ENCODE measurements at places on chromosomes 5 and 9.

GRCh38 chr9:136791516-136792276 lies 552 bp downstream of the TMEM141 start:
- H3K4me3 ChIP-seq, result peak overlapping the region; percentile 89
- peak; percentile 81 for DNase-seq
- H3K27ac ChIP-seq, result peak overlapping the region; percentile 95
- peaks cover 7% of the 10 kb centered on the region for H3K27me3 ChIP-seq
- no peaks in the 10 kb centered on the region for H3K36me3 ChIP-seq

DNA sequence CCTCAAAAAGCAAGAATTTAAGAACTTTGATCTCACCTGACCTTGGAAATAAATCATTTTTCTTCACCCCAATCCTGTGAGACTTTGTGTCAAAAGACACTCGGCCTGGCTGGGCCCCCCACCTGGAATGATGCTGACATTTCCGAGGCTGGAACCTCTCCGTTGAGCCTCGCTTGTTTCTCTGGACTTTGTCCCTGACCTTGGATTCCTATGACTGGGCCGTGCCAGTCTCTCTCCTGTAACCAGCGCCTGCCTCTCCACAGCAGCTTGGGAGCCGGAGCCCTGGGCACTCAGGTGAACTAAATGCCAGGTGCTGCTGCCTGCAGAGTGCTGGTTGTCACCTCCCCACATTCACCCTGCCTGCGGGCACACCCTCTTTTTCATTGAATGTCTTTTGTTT lies 62.7 kb downstream of the RETREG1 start:
- H3K27ac ChIP-seq, result no peak overlapping the region
- DNase-seq, result no peak
- peaks cover 4% of the 10 kb centered on the region for H3K4me1 ChIP-seq
- H3K27me3 ChIP-seq, result no peaks in the 10 kb centered on the region
- no peaks in the 10 kb centered on the region for H3K36me3 ChIP-seq

DNA sequence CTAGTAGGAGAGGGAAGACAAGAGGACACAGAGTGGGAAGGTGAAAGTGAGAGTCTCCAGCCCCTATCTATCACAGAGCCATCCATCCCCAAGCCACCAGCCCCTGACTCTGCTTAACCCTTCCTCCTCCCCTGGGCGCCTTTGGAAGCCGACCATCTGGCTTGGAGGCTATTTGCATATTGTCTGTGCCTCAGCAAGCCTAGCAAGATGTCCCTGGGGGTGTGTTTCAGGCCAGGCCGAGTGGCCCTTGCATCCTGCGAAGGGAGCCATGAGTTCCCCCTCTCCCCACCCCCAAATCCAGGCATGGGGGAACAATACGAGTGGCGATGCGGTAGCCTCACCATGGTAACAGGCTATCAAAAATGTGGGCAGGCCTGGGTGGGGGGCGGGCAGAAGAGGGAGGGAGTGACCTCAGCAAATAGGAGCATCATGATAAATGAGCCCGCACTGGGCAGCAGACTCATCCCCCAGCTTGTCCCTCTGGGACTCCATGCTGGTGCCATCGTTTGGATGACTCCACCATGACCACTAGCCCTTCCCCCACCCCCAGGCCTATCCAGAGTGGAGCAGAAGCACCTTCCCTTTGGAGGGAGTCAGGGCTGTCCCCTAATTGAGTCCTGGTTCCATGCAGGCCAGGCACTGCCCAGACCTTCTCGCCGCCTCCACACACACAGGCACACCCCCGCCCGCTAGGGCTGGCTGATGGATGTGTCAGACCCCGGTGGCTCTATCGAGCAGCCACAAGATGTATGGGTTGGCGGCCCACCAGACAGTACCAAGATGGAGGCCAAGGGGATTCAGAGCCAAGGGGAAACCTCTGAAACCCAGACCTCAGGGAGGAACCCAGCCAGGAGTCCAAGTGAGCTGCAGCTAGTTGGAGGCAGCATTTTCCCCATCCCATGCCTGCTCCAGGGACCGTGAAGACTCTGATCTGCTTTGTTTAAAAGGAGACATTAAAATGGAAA lies 14.6 kb downstream of the URM1 start:
- H3K4me3 ChIP-seq, result no peak overlapping the region
- H3K27ac ChIP-seq, result no peak overlapping the region
- peaks cover 12% of the 10 kb centered on the region for H3K36me3 ChIP-seq
- peaks cover 4% of the 10 kb centered on the region for H3K4me1 ChIP-seq

DNA sequence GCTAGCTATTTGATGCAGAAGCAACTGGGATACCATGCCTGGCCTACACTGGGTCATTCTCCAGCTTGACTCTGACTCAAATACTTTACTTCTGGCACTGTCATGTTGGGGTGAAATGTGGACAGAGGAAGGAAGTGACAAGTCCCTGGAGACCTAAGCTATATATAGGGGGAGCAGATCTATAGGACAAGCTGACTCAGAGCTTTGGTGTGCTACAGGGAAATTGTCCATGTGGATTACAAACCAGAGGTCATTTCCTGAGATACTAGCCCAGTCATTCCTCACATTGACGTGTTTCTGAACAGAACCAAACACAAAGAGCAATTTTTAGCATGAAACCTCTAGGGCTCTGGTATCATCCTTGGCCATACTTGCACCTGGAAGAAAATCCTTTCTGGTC lies 531.6 kb upstream of the CLINT1 start:
- H3K36me3 ChIP-seq, result no peaks in the 10 kb centered on the region
- DNase-seq, result no peak
- no peak overlapping the region for H3K4me3 ChIP-seq
- H3K27ac ChIP-seq, result no peak overlapping the region
- H3K27me3 ChIP-seq, result no peaks in the 10 kb centered on the region

DNA sequence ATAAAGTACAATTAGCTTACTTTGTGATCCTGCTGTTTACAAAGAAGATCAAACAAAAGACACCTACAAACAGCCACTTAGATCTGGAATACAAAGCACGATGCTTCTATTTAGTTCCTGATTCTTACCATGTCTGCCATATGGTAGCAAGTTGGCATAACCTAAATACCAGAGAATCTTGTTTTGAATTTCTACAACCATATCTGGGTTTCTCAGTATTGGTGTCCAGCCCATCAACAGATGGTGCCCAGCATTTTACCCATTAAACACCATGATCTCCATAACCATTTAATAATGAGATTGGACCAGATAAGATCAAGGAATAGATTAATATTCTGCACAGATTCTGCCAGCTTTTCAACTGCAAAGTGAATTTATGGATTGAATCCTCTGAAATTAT lies 29.8 kb downstream of the SLC24A2 start:
- no peaks in the 10 kb centered on the region for H3K36me3 ChIP-seq
- no peak overlapping the region for H3K27ac ChIP-seq
- H3K27me3 ChIP-seq, result peaks cover 2% of the 10 kb centered on the region
- DNase-seq, result no peak
- H3K4me1 ChIP-seq, result no peaks in the 10 kb centered on the region

DNA sequence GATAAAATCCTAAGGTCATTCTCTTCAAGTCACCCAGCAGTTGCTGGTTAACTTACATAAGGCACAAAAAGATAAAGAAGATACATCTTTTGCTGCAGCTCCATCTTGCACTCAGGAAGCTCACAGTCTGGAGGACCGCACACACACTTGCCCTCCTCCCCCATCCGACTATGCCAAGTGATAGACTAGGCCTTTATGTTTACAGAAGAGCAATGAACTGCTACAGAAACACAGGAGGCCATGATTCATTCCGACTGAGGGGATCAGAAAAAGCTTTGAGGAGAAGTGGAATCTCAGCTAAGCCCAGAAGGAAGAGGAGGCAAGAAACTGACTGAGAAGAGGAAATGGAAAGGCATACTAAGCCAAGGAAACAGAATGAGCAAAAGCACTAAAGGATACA lies 17.4 kb downstream of the NRG2 start:
- H3K27ac ChIP-seq, result no peak overlapping the region
- peaks cover 36% of the 10 kb centered on the region for H3K27me3 ChIP-seq
- H3K4me1 ChIP-seq, result no peaks in the 10 kb centered on the region
- H3K4me3 ChIP-seq, result no peak overlapping the region

DNA sequence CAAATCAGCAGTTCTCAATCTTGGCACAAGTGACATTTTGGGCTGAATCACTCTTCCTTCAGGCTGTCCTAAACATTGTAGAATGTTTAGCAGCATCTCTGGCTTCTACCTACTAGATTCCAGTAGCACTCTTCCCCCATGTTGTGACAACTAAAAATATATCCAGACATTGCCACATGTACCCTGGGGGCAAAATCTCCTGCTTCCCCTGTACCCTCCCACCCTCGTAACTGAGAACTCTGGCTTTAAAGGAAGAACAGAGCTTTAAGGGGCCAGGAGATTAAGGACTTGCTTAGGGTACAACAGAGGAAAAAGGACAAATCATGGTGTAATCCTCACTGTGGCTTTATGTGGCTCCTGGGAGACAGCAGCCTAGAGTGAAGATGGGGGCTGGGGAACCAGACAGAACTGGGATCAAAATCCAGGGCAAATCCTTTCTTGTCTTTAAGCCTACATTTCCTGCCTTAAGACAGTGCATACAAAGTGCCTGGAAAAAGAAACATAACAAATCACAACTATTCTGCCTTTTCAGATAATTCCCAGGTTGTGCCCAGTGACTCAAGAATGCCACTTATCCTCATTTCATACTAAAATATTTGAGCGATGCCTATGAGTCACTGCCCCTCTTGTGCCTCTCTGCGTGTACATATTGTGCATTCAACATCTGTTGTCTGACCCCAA lies 109.3 kb downstream of the DAPK1 start:
- no peak for DNase-seq
- peaks cover 51% of the 10 kb centered on the region for H3K4me1 ChIP-seq
- H3K4me3 ChIP-seq, result no peak overlapping the region
- peaks cover 55% of the 10 kb centered on the region for H3K36me3 ChIP-seq

GRCh38 chr9:32589083-32589723 lies 16.2 kb upstream of the NDUFB6 start:
- no peak for DNase-seq
- peaks cover 27% of the 10 kb centered on the region for H3K27me3 ChIP-seq
- no peak overlapping the region for H3K4me3 ChIP-seq

DNA sequence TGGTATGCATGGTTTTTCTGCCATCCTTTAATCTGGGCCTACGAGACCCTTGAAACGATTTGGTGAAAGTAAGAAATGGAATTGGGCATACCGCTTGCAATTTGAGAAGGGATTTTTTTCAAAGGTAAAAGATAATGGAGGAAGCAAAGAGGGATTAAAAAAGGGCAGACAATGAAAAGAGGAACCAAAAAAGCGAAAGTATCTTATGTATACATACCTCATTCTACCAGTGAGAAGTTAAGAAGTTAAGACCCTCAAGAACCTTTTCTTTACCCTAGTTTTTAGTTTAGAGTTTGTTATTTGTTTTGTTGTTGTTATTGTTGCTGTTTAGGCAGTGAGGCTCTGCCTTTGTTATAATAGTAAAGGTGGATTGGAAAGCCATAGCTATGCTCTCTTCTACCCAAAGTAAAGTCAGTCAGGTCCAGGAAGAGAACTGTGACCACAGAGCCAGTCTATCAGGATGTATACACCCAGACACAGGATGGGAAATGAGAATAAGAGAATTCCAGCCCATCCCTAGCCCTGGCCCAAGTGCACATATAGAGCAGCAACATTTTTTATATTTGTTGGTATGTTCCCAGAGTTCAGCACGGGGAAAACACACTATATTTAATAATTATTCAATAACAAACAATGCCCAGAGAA lies 166.6 kb downstream of the RFX3 start:
- H3K4me3 ChIP-seq, result no peak overlapping the region
- no peaks in the 10 kb centered on the region for H3K27me3 ChIP-seq
- H3K36me3 ChIP-seq, result no peaks in the 10 kb centered on the region
- H3K4me1 ChIP-seq, result peaks cover 7% of the 10 kb centered on the region

DNA sequence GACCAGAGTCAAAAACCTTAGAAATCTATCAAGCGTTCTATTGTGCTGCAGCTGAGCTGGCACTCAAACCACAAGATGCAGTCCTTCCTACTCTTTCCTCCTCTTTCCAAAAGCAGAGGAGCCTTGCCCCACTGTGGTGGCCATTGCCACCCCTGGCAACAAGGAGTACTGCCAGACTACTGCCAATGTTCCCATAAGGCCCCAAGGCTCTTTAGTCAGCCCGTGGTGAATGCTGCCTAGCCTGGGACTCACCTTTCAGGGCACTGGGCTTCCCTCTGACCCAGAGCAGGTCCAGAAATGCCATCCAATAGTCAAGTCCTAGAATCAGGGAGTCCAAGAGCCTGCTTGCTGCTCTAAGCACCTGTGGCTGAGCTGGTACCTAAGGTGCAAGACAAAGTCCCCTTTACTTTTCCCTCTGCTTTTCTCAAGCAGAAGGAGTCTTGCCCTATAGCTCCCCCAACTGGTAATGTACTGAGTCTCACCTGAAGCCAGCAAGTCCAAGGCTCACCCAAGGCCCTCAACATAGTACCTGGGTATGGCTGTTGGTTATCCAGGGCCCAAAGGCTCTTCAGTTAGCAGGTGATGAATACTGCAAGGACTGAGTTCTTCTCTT lies 219.4 kb downstream of the ATPSCKMT start:
- H3K4me1 ChIP-seq, result peaks cover 4% of the 10 kb centered on the region
- no peaks in the 10 kb centered on the region for H3K27me3 ChIP-seq
- H3K36me3 ChIP-seq, result no peaks in the 10 kb centered on the region
- DNase-seq, result no peak
- H3K4me3 ChIP-seq, result no peak overlapping the region

GRCh38 chr9:130444565-130445221 lies at the start of gene ASS1:
Gene ASS1, plus strand, starts transcription at chr9:130444961. Its CDS starts 7,268 bp downstream, at chr9:130452229.
- H3K36me3 ChIP-seq, result no peaks in the 10 kb centered on the region
- peaks cover 20% of the 10 kb centered on the region for H3K4me1 ChIP-seq
- peak within 1 kb of the TSS; percentile 87 for H3K4me3 ChIP-seq
- peak within 1 kb of the TSS; percentile 90 for H3K27ac ChIP-seq

- no peaks in the 10 kb centered on the region for H3K4me1 ChIP-seq
- H3K36me3 ChIP-seq, result no peaks in the 10 kb centered on the region
- H3K27me3 ChIP-seq, result no peaks in the 10 kb centered on the region
- no peak overlapping the region for H3K27ac ChIP-seq
- no peak overlapping the region for H3K4me3 ChIP-seq
- no peak for DNase-seq
Measured at GRCh38 chr5:76576996-76577395, 46.2 kb downstream of the F2RL2 start.

DNA sequence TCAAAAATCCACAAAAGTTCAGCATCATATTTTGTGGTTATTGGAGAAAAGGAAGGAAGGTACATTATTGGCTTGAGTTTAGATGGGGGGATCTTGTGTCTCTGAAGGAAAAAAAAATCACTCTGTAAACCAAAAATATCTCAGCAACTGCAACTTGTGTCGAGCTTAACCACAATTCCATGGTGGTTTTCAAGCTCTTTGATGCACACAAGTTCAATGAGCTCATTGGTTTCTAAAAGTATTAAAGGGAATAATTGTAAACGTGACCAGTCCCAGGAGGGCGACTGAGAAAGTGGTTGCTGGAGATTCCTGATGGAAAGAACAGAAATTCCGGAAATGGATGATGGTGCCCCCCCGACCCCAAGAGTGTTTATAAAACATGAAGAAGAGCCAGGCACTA lies 173.8 kb downstream of the PSAT1 start:
- H3K4me1 ChIP-seq, result no peaks in the 10 kb centered on the region
- no peaks in the 10 kb centered on the region for H3K27me3 ChIP-seq
- no peaks in the 10 kb centered on the region for H3K36me3 ChIP-seq
- DNase-seq, result no peak
- no peak overlapping the region for H3K27ac ChIP-seq

DNA sequence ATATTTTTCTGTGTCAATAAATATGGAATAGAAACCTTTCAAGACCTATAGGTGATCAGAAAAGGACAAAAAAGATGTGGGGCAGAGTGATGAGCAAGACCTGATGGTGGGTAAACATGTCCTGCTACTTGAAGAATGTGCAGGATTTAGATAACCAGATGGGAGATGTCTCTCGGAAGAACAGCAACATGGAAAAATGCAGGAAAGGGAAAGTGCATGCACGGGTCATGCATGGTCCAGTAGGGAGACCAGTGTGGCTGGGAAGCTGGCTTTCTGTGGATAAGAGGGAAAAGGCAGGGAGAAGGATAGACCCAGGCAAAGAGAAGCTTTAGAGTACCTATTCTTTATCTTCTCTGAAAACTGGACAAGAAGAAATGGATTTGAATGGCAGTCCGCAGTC lies 7.1 kb upstream of the CAST start:
- H3K27ac ChIP-seq, result peak overlapping the region; percentile 18
- no peaks in the 10 kb centered on the region for H3K36me3 ChIP-seq
- peaks cover 2% of the 10 kb centered on the region for H3K27me3 ChIP-seq
